ENCODE measurements at places on chromosomes 11 and 22.
A peak's percentile ranks its signal among the peaks of the same experiment; 100 is the strongest.

GRCh38 chr22:36658900-36659299 lies 44.7 kb downstream of the CACNG2 start:
- peak; percentile 33 for DNase-seq

GRCh38 chr11:128948583-128948982 lies 5.9 kb upstream of the TP53AIP1 start:
- DNase-seq = no peak

DNA sequence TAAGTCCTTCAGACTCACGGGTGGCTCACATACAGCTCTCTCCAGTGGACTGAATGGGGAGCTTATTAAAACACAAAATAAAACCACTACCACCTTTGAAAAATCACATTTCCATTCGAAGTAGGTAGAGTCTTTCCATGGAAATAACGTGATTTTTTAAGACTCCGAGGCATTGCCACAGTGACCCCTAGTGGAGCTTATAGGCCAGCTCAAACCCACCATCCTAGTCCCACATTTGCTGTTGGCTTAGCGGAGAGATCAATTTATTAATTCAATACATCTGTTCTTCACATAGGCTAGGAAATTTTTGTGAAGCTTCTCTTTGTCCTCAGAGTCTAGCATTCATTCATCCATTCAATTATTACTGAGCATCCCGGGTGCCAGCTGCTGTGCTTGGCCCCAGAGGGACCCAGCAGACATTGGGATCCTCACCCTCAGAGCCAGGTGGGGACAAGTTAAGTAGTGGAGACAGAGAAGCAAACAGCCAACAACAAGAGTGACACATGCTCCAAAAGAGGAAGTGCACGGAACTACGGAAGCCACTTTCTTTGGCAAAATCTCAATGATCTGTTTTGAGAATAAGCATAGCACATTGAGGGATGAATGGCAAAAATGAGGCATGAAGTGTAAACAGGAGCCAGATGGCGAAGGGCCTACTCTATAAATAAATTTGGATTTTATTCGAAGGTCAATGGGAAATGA lies 10.2 kb upstream of the P4HA3 start:
- peak; percentile 46 for DNase-seq

DNA sequence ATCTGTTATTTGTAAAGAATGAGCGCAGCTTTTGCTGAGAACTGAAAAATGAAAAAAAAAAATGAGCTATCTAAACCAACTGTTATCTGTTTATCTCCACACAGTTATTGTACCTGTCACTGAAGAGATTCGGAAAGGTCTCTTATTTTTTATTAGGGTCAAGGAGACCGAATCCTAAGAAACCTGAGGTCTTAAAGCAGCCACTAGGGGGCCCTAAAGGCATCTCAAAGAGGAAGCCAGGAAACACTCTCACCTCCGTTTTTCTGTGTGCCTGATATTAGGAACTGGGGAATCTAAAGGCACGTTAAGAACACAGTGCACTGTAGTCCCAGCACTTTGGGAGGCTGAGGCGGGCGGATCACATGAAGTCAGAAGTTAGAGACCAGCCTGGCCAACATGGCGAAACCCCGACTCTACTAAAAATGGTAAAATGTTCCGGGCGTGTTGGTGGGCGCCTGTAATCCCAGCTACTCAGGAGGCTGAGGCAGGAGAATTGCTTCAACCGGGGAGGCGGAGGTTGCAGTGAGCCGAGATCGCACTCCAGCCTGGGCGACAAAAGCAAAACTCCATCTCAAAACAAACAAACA lies 3.5 kb upstream of the LARGE1 start:
- peak; percentile 28 for DNase-seq

DNA sequence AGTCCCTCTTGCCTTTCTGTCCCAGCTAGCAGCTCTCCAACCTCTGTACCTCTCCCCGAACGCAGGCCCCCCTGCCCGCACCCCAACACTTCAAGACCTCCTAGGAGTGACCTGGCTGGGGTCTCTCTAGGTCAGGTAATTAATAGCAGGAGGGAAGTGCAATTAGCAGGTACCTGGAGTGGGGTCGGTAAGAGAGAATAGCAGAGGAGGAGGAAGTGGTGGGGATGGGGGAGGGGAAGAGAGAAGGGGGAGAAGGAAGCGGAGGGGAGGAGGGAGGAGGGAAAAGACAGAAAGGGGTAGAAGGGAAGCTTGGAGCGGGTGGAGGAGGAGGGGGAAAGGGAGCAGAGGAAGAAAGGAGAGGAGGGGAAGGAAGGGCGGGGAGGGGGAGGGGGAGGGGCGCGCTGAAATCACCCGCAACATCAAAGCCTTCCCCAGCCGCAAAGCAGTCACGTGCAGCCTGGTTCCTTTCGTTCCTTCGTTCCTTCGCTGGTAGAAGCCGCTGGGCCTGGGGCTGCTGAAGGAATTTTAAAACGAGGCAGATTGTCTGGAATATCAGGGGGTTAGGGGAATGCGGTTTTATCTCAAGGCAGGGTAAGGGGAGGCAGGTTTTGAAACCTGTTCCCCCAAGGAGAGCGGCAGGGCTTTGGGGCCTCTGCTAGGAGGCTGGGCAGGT lies 29.3 kb upstream of the TCF20 start:
- DNase-seq = no peak

DNA sequence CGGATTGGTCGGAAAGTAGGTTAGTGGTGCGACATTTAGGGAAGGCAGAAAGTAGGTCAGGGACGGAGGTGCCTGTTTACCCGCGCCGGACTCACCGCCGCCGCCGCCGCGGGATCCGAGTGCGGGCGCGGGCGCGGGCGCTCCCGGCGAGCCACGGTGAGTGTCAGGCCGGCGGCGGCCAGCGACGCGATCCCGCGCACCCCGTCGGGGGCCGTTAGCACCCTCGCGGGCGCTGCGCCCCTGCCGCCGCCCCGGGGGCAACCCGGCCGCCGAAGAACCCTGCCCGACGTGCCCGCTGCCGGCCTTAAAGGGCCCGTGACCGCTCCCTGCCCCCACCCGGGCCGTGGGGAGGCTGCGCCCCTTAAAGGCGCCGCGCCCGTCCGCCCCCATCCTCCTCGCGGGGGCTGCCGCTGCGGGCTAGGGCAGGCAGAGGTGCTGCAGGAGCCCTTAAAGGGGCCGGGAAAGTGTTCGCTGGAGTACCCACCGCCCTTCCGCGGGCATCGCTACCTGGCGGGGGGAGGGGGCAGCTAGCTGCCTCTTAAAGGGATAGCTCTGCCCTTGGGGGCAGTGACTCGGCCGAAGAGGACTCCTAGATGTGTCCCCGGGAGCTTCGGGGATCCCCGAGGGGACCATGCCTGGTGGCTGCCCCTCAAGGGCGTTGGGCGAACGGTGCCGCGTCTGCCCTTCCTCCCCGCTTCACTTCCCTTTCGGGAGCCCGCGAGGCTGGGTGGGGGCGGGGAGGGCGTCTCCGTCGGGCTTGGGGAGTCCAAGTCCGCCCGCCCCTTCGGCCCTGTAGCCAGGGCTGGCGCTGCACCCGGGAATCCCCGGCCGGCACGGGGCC lies at the start of gene BMAL1:
TSS of gene BMAL1 (plus strand) at position 23 of the 841 bp plus-strand sequence. CDS start 76,519 bp downstream, outside the sequence.
- DNase-seq = peak; percentile 75

GRCh38 chr11:34647532-34647931 lies 26.6 kb downstream of the EHF start:
- DNase-seq = no peak

GRCh38 chr22:33038836-33039235 lies 19.3 kb downstream of the SYN3 start:
- DNase-seq = no peak

GRCh38 chr11:12237381-12237784 lies 127.0 kb downstream of the MICAL2 start:
- no peak for DNase-seq

DNA sequence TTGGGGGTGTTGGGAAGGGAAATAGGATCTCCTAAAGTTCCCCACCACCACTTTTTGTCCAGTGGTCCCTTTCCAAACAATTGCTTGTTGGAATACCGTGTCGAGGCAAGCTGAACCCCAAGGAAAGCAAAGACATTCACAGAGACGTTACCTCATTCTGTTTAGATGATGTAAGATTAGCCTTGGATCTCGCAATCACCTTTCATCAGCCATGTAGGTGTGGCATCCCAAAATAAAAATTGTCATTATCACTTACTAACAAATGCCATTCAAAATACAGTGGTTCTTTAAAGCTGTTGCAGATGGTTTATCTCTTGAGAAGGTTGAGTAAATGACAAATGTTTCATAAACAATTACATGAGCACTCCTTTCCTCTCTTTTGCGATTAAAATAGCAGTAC lies 86.5 kb upstream of the SLC25A18 start:
- peak; percentile 62 for DNase-seq

DNA sequence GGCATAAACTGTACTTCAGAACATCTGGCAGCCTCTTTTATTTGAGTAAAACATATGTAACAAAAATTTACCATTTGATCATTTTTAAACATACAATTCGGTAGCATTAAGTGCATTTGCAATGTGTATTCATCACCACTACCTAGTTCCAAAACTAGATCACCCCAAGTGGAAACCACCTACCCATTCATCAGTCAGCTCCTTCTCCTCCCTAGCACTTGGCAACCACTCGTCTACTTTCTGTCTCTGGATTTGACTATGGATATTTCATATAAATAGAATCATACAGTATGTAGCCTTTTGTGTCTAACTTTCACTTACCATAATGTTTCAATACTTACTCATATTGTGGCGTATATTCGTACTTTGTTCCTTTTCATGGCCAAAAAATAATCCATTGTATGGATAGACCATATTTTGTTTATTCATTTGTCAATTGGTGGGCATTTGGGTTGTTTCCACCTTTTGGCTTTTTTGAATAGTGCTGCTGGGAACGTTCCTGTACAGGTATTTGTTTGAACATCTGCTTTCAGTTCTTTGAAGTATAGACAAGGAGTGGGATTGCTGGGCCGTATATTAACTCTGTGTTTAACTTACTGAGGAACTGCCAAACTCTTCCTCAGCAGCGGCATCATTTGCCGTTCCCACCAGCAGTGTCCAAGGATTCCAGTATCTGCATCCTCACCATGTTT lies 27.2 kb upstream of the ADORA2A start:
- peak; percentile 46 for DNase-seq

GRCh38 chr11:1817511-1817910 lies 17.3 kb upstream of the SYT8 start:
- DNase-seq = no peak

DNA sequence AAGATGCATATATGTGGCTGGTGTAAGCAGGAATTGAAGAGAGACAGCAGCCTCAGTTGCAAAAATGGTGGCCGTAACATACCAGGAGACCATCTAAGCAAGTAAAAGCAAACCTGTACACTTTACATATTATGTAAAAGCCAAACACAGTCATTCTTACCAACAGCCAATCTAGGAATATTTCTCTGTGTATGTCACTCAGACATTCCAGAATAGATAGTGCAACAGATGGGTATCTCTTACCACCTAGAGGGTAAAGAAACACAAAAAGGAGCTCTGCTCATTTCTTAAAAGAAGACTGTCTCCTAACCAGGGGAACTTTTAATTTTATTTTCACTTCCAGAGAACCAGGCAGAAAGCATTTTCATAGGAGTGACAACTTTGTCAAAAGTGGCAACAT lies 38.7 kb downstream of the GLYAT start:
- DNase-seq = no peak

GRCh38 chr22:40585310-40585751 lies 51.2 kb downstream of the MRTFA start:
- DNase-seq = no peak

- DNase-seq = no peak
Measured at GRCh38 chr22:44591146-44591790, 93.2 kb upstream of the RTL6 start.

GRCh38 chr11:88383447-88383846 lies 45.9 kb upstream of the CTSC start:
- DNase-seq = no peak

- DNase-seq = no peak
Measured at GRCh38 chr11:93330446-93330984, at the start of gene DEUP1. TSS of gene DEUP1 (plus strand) at chr11:93330742. CDS start at chr11:93332260, 1,518 bp downstream.

All from inflammatory macrophage treated with lipopolysaccharide for 1 hour (primary cell).